CD8-positive, alpha-beta memory T cell (primary cell): ENCODE measurements at places on chromosomes 2 and 18. TPM values are rescaled to one million over a fixed set of nuclear protein-coding genes. Genes with fewer than 3 reads are reported as not detected.

The C18orf54 gene
- total RNA-seq: 10.6 TPM

The DES gene
- not detected for total RNA-seq

The EHD3 gene
- total RNA-seq: 2.3 TPM

The UGT1A8 gene
- not detected for total RNA-seq

The FZD7 gene
- total RNA-seq: 0.55 TPM

The TMEM247 gene
- not detected for total RNA-seq

The CNGA3 gene
- total RNA-seq: not detected

The FAM161A gene
- total RNA-seq: 5.8 TPM

The TMEM198 gene
- total RNA-seq: 5.2 TPM

The ANKRD62 gene
- total RNA-seq: not detected

The SERPINB12 gene
- not detected for total RNA-seq

The ZFP36L2 gene
- 98.6 TPM for total RNA-seq

GRCh38 chr2:6977113-6977741, 60.0 kb downstream of the RNF144A start:
- H3K4me1 ChIP-seq: no peaks in the 10 kb centered on the region
- no peak for DNase-seq
- no peaks in the 10 kb centered on the region for H3K27me3 ChIP-seq
- no peak overlapping the region for H3K27ac ChIP-seq
- no peak overlapping the region for H3K4me3 ChIP-seq

DNA sequence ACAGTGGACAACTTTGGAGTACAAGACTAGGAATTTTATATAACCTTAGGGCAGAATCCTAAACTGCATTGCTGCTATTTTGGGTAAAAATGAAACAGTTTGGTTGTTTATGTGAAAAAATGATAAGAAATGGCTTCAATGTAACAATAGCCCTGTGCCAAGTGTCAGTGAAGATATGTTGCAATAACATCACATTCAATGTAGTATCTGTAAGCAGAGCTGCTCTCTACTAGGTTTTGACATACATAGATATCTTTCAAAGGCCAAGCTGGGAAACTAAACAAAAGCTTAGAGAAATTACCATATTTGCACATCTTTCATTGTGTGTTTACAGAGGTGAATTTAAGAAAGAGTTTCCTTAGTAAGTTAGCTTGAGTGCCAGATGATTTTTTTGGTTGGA, 135.0 kb upstream of the DOK6 start:
- no peaks in the 10 kb centered on the region for H3K4me1 ChIP-seq
- no peak overlapping the region for H3K4me3 ChIP-seq
- DNase-seq: no peak
- H3K27ac ChIP-seq: no peak overlapping the region
- no peaks in the 10 kb centered on the region for H3K27me3 ChIP-seq

DNA sequence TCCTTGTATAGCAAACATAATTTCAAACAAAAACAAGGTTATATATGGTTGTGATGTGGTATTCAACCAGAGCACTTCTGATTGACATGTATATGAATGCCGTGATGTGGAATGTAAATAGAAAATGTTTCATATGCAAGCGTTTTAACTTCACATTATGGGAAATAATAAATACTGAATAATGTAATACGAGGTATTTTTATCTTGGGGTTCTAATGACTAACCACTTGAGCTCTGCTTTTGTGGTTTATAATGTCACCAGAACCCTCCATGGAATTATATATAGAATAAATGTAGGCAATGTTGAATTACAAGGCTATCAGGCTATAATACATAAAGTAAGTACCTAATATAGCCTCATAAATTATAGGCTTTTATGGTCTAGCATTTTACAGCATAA, 72.4 kb downstream of the ZNF521 start:
- H3K27me3 ChIP-seq: no peaks in the 10 kb centered on the region
- H3K27ac ChIP-seq: no peak overlapping the region
- H3K4me3 ChIP-seq: no peak overlapping the region
- H3K4me1 ChIP-seq: no peaks in the 10 kb centered on the region
- DNase-seq: no peak

DNA sequence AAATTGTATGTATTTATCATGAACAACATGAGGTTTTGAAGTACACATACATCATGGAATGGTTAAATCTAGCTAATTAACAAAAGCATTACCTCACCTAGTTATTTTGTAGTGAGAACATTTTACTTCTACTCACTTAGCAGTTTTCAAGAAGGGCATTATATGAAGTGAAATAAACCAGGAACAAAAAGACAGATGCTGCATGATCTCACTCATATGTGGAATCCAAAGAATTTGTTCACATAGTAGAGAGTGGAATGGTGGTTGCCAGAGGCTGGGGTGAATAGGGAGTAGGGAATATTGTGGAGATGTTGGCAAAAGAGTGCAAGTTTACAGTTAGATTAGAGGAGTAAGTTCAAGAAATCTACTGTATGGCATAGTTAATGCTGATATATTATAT, 292.0 kb downstream of the ASXL3 start:
- no peak for DNase-seq
- H3K4me1 ChIP-seq: no peaks in the 10 kb centered on the region
- no peak overlapping the region for H3K4me3 ChIP-seq

GRCh38 chr2:148658807-148659722, 14.5 kb downstream of the EPC2 start:
- H3K4me1 ChIP-seq: peaks cover 66% of the 10 kb centered on the region
- no peaks in the 10 kb centered on the region for H3K27me3 ChIP-seq
- no peak for DNase-seq

- H3K36me3 ChIP-seq: no peaks in the 10 kb centered on the region
- no peak for DNase-seq
- H3K27me3 ChIP-seq: no peaks in the 10 kb centered on the region
These were observed 557.1 kb upstream of the MEX3C start for GRCh38 chr18:51754566-51754965.

DNA sequence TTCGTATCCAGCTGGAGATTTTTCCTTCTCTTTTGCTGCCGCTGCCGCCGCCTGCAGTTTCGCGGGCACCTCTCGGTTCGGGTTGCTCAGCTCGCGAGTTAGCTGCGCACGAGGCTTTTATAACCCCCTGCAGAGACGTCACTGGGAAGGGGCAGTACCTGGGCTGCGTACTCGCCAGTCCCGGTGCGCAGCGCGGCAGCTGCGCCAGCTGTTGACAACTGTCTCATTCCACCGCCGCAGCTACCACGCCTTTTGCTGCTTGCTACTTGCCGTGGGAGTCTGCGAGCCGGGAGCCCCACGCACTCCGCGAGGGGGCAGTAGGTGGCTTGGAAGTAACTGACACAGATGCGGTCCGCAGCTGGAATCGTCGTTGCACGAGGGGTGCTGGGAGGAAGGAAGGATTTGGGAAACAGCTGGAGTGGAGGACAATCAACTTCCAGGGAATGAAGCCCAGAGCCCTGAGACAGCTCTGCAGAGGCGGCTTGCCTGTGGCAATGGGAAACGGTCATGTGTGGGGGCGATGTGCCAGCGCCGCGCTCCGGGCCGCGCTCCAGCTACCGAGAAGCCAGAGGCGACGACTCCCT, at the start of gene TACR1:
Gene TACR1, minus strand, starts transcription at position 93 of the 584 bp plus-strand sequence. CDS start 586 bp downstream, outside the sequence.
- no peaks in the 10 kb centered on the region for H3K36me3 ChIP-seq

- no peaks in the 10 kb centered on the region for H3K27me3 ChIP-seq
- no peaks in the 10 kb centered on the region for H3K36me3 ChIP-seq
- no peaks in the 10 kb centered on the region for H3K4me1 ChIP-seq
- no peak for DNase-seq
These were observed 68.8 kb upstream of the SPTBN1 start for GRCh38 chr2:54387059-54387991.

GRCh38 chr2:238127165-238128060, 11.1 kb upstream of the KLHL30 start:
- H3K36me3 ChIP-seq: no peaks in the 10 kb centered on the region
- H3K4me3 ChIP-seq: no peak overlapping the region
- no peak for DNase-seq
- H3K27me3 ChIP-seq: no peaks in the 10 kb centered on the region

DNA sequence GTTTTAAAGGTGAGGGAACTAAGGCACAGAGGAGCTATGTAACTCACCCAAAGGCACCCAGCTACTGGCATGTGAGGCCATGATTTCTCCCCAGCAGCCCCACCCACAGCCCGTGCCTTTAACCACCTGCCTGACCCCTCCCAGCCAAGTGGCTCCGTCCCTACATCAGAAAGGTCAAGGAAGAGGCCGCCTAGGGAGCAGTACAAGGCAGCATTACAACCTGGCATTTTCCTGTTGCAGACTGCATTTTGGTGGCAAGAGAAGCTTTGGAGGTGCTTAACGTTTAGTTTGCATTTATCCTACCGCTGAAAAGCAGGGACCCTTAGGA, 17.5 kb downstream of the STEAP3 start:
- no peaks in the 10 kb centered on the region for H3K4me1 ChIP-seq
- H3K27ac ChIP-seq: no peak overlapping the region
- DNase-seq: no peak
- H3K36me3 ChIP-seq: no peaks in the 10 kb centered on the region
- no peak overlapping the region for H3K4me3 ChIP-seq

DNA sequence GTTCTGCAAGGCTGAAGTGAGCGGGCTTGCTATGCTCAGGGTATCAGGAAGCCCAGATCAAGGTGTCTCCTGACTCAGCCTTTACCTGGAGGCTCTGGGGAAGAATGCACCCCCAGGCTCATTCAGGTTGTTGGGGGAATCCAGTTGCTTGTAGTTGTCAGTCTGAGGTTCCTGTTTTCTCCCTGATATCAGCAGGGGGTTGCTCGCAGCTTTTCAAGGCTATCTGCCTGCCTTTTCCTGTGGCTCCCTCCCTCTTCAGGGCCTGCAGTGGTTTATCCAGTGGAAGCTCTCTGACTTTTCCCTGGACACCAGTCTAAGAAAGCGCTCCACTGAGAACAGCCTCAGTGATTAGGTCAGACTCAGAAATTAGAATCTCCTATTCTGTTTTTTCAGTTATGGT, 116.6 kb downstream of the PTPRM start:
- no peaks in the 10 kb centered on the region for H3K27me3 ChIP-seq
- no peaks in the 10 kb centered on the region for H3K4me1 ChIP-seq
- no peaks in the 10 kb centered on the region for H3K36me3 ChIP-seq
- H3K27ac ChIP-seq: no peak overlapping the region

DNA sequence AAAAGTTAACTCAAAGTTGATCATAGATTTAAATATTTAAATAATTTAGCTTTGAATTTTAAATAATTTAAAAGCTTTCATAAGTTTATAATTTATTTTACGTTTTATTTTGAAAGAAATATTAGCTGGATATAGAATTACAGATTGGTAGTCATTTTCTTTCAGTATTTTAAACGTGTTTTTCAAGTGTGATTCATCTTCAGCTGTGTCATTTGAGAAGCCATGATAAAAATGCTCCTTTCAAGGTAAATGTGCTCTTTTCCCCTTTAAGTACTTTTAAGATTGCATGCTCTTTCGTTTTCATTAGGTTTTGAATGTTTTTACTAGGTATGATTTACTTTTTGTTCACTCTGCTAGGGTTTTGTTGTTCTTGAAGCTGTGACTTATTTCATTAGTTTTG, 116.8 kb upstream of the FIGN start:
- no peaks in the 10 kb centered on the region for H3K27me3 ChIP-seq
- no peaks in the 10 kb centered on the region for H3K4me1 ChIP-seq
- no peak overlapping the region for H3K27ac ChIP-seq
- no peaks in the 10 kb centered on the region for H3K36me3 ChIP-seq
- DNase-seq: no peak

DNA sequence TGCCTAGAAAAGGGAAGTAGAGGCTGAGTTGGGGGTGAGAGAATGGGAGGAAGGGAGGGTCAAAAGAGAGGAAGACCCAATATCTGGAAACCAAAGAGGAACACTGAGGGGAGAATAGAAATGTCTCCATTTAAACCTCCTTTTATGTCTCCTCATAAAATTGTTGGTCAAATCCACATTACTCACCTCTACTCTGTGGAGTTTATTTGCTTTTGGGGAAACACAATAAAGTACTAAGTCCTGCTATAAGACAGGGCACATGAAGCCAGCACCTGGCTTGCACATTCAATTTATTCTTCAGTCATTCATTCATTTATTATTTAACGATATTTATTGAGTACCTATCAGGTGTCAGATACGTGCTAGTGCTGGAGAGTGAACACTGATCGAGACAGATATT, 60.3 kb upstream of the NFE2L2 start:
- H3K27me3 ChIP-seq: no peaks in the 10 kb centered on the region
- no peak overlapping the region for H3K4me3 ChIP-seq
- no peak overlapping the region for H3K27ac ChIP-seq

- no peak overlapping the region for H3K27ac ChIP-seq
- no peaks in the 10 kb centered on the region for H3K36me3 ChIP-seq
These were observed 318.4 kb downstream of the TXNL1 start for GRCh38 chr18:56319953-56320352.

- H3K4me1 ChIP-seq: no peaks in the 10 kb centered on the region
- H3K36me3 ChIP-seq: no peaks in the 10 kb centered on the region
- H3K27me3 ChIP-seq: no peaks in the 10 kb centered on the region
- H3K4me3 ChIP-seq: no peak overlapping the region
- H3K27ac ChIP-seq: no peak overlapping the region
These were observed 196.5 kb downstream of the SATB2 start for GRCh38 chr2:199261239-199261638.

DNA sequence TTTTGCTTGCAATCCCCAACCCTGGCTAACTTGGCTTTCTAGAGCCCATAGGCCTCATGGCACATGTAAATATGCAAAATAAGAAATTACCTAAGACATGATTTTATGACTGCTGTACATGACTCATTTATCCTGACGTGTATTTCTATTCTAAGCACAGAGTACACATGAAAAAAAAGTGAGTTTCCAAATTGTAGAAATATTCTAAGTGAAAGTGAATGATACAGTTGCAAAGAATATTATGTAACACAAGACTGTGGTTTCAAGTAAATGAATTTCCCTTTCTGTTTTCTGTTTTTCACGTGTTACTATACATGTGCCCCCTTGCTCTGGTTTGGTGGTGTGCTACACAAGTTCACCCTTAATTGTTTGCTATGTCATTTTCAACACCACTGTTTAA, 162.4 kb downstream of the LRP1B start:
- no peak overlapping the region for H3K27ac ChIP-seq
- no peaks in the 10 kb centered on the region for H3K4me1 ChIP-seq

GRCh38 chr2:189350540-189351209, 90.6 kb upstream of the WDR75 start:
- no peak for DNase-seq
- H3K4me1 ChIP-seq: peaks cover 5% of the 10 kb centered on the region
- no peaks in the 10 kb centered on the region for H3K36me3 ChIP-seq
- no peaks in the 10 kb centered on the region for H3K27me3 ChIP-seq
- no peak overlapping the region for H3K4me3 ChIP-seq
- no peak overlapping the region for H3K27ac ChIP-seq

DNA sequence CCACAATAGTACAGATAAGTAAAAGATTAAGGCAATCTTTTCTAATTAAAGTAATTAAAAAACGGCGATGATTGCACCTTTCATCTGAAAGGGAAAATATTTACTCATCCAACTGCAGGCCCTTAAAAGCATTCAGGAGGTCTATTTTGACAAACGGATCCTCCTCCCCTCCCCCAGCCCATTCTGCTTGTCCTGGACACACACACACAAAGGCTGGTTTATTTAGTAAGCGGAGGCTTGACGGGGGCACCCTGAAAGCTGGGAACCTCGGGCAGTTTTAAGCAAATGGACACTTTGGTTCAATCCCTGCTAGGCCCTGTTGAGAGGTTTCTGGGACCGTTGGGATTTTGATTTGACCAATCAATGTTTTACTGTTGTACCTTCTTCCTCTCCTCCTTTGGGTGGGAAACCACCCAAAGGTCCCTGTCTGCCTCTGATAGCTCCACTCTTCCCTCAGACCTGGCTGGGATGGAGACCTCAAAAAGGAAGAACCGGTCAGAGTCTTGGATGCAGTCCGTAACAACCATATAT, 135.8 kb upstream of the HAAO start:
- H3K36me3 ChIP-seq: no peaks in the 10 kb centered on the region
- H3K4me1 ChIP-seq: no peaks in the 10 kb centered on the region
- H3K27ac ChIP-seq: peak overlapping the region; percentile 73
- no peaks in the 10 kb centered on the region for H3K27me3 ChIP-seq
